CD4-positive, alpha-beta memory T cell (primary cell): ENCODE measurements at places on chromosomes 4 and X. TPM values are rescaled to one million over a fixed set of nuclear protein-coding genes. Genes with fewer than 3 reads are reported as not detected.

The RPA4 gene
- total RNA-seq, result 0.50 TPM

The MAGEA4 gene
- total RNA-seq, result not detected

DNA sequence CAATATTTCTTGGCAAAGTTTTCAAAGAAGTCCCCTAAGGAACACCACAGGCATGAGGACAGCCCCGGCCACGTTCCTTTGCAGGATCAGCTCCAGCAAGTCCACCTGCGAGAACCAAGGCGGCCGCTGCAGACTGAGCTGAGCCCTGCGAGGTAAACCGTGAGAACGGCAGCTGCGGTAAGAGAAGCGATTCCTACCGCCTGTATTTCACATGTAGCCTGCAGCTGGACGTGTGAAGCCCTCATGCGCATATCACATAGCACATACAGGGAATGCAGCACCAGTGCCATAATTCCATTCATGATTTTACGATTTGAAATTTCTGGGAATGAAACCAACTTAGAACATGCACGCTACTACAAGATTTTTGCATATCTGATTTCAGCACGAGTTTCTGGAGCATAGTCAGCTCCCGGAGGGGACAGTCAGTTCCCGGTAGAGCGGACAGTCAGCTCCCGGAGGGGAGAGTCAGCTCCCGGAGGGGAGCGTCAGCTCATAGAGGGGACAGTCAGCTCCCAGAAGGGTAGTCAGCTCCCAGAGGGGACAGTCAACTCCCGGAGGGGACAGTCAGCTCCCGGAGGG is 41.7 kb downstream of the FGFRL1 start:
- no peaks in the 10 kb centered on the region for H3K27me3 ChIP-seq
- peaks cover 13% of the 10 kb centered on the region for H3K4me1 ChIP-seq
- no peak for DNase-seq

- H3K27ac ChIP-seq, result no peak overlapping the region
- DNase-seq, result no peak
- no peak overlapping the region for H3K4me3 ChIP-seq
- H3K36me3 ChIP-seq, result no peaks in the 10 kb centered on the region
- no peaks in the 10 kb centered on the region for H3K27me3 ChIP-seq
These were observed 199.7 kb upstream of the MAMLD1 start for GRCh38 chrX:150163221-150163930.

The MAGEA11 gene
- total RNA-seq, result not detected

DNA sequence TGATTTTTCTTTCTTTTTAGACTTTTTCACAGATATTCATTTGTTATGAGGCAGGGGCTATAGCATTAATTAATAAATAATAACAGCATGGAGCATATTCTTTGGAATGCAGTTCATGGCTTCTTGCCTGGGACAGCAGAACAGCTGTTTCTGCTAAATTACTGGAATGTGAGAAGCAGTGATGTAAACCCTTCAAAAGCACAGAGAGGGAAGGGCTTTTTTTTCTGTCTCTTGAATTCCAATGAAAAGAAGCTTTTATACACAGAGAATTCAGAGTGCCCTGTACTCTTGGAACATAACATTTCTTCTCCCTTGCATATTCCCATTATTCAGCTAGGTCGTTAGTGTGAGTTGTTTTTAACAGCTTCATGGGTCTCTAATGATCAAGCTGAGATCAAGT is 28.5 kb upstream of the ANK2 start:
- no peaks in the 10 kb centered on the region for H3K27me3 ChIP-seq
- no peaks in the 10 kb centered on the region for H3K4me1 ChIP-seq
- H3K4me3 ChIP-seq, result no peak overlapping the region
- H3K27ac ChIP-seq, result no peak overlapping the region
- no peak for DNase-seq
- no peaks in the 10 kb centered on the region for H3K36me3 ChIP-seq

GRCh38 chr4:159175989-159176375 is 73.1 kb downstream of the RAPGEF2 start:
- H3K27ac ChIP-seq, result no peak overlapping the region
- H3K27me3 ChIP-seq, result no peaks in the 10 kb centered on the region
- H3K36me3 ChIP-seq, result no peaks in the 10 kb centered on the region
- no peak for DNase-seq
- H3K4me1 ChIP-seq, result peaks cover 16% of the 10 kb centered on the region
- H3K4me3 ChIP-seq, result no peak overlapping the region

DNA sequence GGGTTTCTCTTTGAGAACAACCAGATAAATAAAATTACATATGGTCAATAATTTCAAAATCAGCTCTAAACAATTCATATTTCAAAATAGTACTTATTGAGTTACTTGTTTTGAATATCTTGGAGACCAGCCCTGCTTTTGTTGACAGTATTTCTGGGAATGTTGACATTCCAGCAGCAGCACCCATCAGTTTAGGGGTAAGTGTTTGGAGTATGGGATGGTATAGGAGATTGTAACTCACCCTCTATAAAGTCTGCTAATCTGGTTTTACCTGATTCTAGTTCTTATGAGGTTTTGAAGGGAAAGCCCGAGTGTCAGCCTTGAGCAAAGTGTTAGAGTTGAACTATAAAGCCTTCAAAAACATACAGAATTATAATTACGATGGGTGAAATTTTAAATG is 139.2 kb upstream of the ANKRD50 start:
- no peaks in the 10 kb centered on the region for H3K27me3 ChIP-seq
- no peak overlapping the region for H3K27ac ChIP-seq

DNA sequence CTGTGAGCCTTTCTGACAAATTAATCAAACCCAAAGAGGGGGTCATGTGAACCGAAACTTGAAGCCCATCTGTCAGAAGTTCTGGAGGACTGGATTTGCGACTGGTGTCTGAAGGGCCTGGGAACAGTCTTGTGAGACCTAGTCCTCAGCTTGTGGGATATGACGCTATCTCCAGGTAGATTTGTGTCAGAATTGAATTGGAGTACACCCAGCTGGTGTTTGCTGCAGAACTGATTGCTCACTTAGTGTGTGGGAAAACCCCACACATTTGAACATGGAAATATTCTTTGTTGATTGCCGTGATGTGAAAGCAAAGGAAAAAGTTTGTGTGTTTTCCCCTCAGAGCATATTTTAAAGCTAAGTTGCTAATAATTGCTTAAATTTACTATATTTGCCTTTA is 30.3 kb upstream of the TMSB15B start:
- no peaks in the 10 kb centered on the region for H3K36me3 ChIP-seq
- no peak overlapping the region for H3K4me3 ChIP-seq
- H3K4me1 ChIP-seq, result no peaks in the 10 kb centered on the region

DNA sequence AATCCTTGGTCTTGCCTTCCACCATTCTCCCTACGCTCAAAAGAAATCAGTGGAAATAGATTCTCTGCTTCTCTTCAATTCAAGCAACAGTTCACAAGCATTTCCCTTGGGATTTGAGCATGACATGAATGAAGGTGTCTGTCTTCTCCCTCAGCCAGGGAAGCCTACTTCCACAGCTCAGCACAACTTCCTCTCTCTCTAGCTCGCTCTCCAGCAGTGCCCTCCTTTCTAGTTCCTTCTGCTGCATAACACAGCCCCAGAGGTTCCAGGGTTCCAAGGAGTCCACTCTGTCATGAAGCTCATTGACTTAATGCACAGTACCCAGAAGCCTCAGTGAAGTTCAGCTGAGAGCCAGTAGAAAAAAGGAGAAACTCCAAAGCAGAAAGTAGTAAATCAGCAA is 81.3 kb downstream of the PLS3 start:
- DNase-seq, result no peak
- no peak overlapping the region for H3K4me3 ChIP-seq
- H3K27me3 ChIP-seq, result no peaks in the 10 kb centered on the region
- H3K4me1 ChIP-seq, result no peaks in the 10 kb centered on the region
- H3K36me3 ChIP-seq, result no peaks in the 10 kb centered on the region
- no peak overlapping the region for H3K27ac ChIP-seq

DNA sequence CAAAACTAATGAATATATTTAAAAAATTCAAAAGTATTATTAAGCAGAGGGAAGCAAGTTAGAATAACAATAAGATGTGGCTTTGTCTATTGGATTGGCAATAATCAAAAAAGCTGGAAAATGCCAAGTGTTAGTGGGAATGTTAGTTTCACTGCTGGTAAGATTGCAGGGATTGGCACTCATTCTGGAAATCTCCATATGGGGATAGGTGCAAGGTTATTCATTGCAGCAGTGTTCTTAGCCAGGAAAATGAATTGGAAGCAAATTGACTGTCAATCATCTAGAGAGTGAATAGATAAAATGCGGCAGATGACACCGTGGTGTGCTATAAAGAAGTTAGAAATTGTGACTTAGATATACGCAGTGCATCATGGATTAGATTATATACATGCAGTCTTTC is 1615.5 kb upstream of the PCDH7 start:
- no peaks in the 10 kb centered on the region for H3K27me3 ChIP-seq
- H3K27ac ChIP-seq, result no peak overlapping the region
- no peaks in the 10 kb centered on the region for H3K4me1 ChIP-seq
- H3K4me3 ChIP-seq, result no peak overlapping the region
- no peaks in the 10 kb centered on the region for H3K36me3 ChIP-seq

The AMELX gene
- total RNA-seq, result not detected

DNA sequence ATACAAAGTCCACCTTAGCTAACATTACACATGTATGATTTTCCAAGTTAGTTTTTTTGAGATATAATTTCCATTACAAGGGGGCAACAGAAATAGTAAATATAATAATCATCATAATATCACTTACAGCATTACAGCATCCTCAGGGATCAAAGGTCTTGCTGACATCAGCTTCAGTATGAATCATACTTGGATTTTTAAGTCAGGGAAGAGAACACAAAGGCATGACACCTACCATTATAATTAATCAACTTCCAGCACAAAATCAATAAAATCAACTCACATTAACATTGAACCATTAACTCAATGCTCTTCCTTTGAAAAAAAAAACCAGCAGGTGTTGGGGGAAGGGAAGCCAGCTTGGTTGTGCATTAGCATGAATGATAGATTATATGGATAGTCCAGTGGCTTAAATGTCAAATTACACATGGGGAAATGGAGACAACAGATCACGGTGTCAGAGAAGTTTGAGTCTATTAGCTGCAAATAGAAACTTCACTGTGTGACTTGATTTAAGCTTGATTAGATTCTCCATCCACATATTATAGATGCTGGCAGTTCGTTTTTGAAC is 66.9 kb upstream of the CAPN6 start:
- no peaks in the 10 kb centered on the region for H3K4me1 ChIP-seq
- no peak overlapping the region for H3K4me3 ChIP-seq
- no peaks in the 10 kb centered on the region for H3K27me3 ChIP-seq
- no peak for DNase-seq
- H3K27ac ChIP-seq, result no peak overlapping the region

The BANK1 gene
- not detected for total RNA-seq

DNA sequence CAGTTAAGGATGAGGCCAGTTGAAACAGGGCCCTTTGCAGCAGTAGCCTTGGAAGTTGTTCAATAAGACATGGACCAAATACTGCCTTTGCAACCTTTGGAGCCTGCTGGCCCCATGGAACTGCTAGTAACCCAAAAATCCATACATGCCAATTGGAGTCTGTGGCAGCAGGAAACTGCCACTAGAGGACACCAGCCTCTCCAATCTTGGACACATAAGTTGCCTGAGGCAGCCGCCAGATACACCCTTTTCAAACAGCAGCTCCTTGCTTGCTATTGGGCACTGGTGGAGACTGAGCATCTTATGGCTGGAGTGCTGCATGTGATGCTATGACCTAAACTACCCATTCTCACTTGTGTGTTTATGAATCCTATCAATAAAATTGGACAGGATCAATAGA is 14.8 kb upstream of the LAP3 start:
- DNase-seq, result no peak
- H3K27ac ChIP-seq, result no peak overlapping the region
- H3K4me1 ChIP-seq, result no peaks in the 10 kb centered on the region
- no peak overlapping the region for H3K4me3 ChIP-seq

- peaks cover 6% of the 10 kb centered on the region for H3K4me1 ChIP-seq
- H3K27me3 ChIP-seq, result no peaks in the 10 kb centered on the region
- H3K4me3 ChIP-seq, result no peak overlapping the region
- no peak for DNase-seq
- no peaks in the 10 kb centered on the region for H3K36me3 ChIP-seq
These were observed 14.9 kb upstream of the TSPAN5 start for GRCh38 chr4:98673288-98673644.

- no peaks in the 10 kb centered on the region for H3K27me3 ChIP-seq
- H3K36me3 ChIP-seq, result no peaks in the 10 kb centered on the region
- no peak overlapping the region for H3K27ac ChIP-seq
These were observed 255.1 kb downstream of the C4orf33 start for GRCh38 chr4:129350834-129351721.

GRCh38 chr4:112451831-112452230 is 64.1 kb downstream of the NEUROG2 start:
- H3K4me3 ChIP-seq, result no peak overlapping the region
- no peak for DNase-seq
- H3K4me1 ChIP-seq, result no peaks in the 10 kb centered on the region
- no peaks in the 10 kb centered on the region for H3K36me3 ChIP-seq
- H3K27me3 ChIP-seq, result no peaks in the 10 kb centered on the region

DNA sequence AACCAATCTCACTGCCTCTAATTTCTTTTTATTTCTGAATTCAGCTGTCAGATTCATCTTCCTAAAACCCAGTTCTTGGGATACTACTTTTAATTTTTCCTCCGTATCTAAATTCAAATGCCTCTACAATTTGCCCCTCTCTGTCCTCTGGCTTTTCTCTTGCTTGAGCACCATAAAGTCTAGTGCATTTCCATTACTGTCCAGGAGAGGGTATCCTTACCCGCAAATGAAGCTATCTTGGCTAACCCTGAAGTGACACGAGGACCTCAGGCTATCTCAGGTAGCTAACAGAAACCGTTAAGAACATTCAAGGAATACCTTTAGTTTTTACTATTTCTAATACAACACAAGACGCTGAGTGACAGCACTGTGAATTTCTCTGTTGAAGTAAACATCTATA is 49.4 kb upstream of the PRR32 start:
- no peaks in the 10 kb centered on the region for H3K27me3 ChIP-seq
- no peak overlapping the region for H3K27ac ChIP-seq
- no peaks in the 10 kb centered on the region for H3K36me3 ChIP-seq

- no peaks in the 10 kb centered on the region for H3K4me1 ChIP-seq
- DNase-seq, result no peak
- H3K27me3 ChIP-seq, result no peaks in the 10 kb centered on the region
- H3K4me3 ChIP-seq, result no peak overlapping the region
These were observed 972.7 kb upstream of the AGA start for GRCh38 chr4:178414881-178415446.

DNA sequence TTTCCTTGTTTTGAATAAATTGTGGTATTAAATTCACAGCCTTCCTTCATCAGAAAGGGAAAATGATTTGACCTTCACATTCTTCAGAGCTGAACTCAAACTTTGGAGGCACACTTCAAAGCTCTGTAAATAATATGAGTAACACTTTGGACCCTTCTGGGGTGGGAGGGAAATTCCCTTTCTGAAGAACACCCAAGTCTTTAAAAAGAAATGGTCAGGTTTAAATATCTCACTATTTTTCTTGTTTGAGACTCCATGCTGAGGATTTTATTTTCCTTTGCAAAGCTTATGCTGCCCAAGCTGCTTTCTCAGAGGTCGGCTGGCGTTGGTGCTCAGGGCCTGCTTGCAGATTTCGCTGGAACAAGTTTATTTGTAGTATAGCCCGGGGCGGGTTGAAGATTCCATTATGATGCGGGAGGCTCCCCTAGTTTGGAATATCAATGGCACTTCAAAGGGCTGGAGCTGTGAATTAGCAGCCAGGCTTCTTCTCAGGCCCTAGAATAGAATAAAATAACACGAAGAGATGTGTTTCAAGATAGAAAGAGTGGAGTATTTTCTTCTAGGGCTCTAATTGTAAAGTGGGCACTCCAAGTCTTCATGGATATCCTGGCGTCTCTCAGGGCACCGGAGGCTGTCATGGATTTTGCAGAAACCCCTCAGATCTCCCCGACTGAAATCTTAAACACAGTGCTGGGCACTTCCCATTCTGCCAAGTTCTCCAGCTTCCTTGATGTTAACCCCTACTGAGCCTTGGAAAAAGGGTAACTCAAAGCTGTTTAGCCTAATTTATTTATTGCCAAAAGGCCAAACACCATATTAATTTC is 315.6 kb downstream of the GPAT3 start:
- DNase-seq, result no peak
- H3K4me1 ChIP-seq, result no peaks in the 10 kb centered on the region
- no peak overlapping the region for H3K27ac ChIP-seq

The FAAH2 gene
- 25.6 TPM for total RNA-seq

The LRIT3 gene
- 0.33 TPM for total RNA-seq
